IPS DF 6.9 (cell line): ENCODE measurements at places on chromosomes 2 and 18.

DNA sequence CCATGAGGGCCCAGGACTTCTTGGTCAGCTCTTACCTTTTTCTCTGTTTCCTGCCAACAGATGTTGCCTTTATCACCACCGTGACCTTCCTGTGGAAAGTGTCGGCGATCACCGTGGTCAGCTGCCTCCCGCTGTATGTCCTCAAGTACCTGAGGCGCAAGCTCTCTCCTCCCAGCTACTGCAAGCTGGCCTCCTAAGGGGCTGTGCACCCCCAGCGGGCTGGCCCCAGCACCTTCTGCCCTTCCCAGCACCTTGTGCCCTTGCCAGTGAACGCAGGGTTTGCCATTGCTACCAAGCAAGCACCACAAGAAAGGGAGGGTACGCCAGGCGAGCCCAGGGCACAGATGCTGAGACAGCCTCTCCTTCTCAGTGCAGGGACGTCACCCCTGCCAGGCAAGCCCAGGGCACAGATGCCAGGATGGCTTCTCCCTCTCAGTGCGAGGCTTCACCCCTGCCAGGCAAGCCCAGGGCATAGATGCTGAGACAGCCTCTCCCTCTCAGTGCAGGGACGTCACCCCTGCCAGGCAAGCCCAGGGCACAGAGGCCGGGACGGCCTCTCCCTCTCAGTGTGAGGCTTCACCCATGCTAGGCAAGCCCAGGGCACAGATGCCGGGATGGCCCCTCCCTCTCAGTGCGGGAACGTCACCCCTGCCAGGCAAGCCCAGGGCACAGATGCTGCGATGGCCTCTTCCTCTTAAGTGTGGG is 18.4 kb upstream of the NFATC1 start:
- no peak for DNase-seq
- H3K4me3 ChIP-seq, result no peak overlapping the region
- no peaks in the 10 kb centered on the region for H3K27me3 ChIP-seq
- H3K27ac ChIP-seq, result no peak overlapping the region
- no peaks in the 10 kb centered on the region for H3K36me3 ChIP-seq
- H3K4me1 ChIP-seq, result no peaks in the 10 kb centered on the region

- H3K27me3 ChIP-seq, result no peaks in the 10 kb centered on the region
- no peaks in the 10 kb centered on the region for H3K36me3 ChIP-seq
- 0 out of 2 replicates have a peak, but pooled peaks cover 4% of the 10 kb centered on the region for H3K4me1 ChIP-seq
- no peak for DNase-seq
Observed at GRCh38 chr2:9030190-9030589, 26.7 kb upstream of the MBOAT2 start.

GRCh38 chr18:79395761-79396404 is at the start of gene NFATC1:
NFATC1 (plus strand) TSS chr18:79395930; CDS start chr18:79396225, 295 bp downstream.
- peaks cover 51% of the 10 kb centered on the region for H3K27me3 ChIP-seq
- H3K4me1 ChIP-seq, result peaks cover 7% of the 10 kb centered on the region
- no peak within 1 kb of the TSS for H3K27ac ChIP-seq
- H3K4me3 ChIP-seq, result peak within 1 kb of the TSS; percentile 50; the same call in 1 of the 2 replicates
- DNase-seq, result no peak

DNA sequence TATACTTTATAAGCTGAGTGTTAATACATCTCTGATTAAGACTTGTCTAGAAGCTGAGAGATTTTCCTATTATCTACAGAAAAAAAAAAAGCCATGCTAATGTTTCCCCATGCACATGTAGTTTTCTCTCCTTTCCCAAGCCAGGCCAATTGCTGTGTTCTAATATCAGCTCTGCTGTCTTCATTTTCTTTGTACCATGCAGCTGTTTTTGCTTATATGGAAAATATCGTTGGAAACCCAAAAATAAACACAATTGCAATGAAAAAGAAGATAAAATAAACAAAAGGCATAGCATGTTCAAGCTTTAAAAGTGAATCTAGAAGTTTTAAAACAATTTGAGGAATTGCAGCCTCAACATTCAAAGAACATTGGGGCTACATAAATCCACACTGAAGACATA is 817.4 kb upstream of the ACVR2A start:
- no peaks in the 10 kb centered on the region for H3K36me3 ChIP-seq
- H3K4me1 ChIP-seq, result no peaks in the 10 kb centered on the region
- no peak overlapping the region for H3K4me3 ChIP-seq
- no peak overlapping the region for H3K27ac ChIP-seq
- H3K27me3 ChIP-seq, result no peaks in the 10 kb centered on the region

DNA sequence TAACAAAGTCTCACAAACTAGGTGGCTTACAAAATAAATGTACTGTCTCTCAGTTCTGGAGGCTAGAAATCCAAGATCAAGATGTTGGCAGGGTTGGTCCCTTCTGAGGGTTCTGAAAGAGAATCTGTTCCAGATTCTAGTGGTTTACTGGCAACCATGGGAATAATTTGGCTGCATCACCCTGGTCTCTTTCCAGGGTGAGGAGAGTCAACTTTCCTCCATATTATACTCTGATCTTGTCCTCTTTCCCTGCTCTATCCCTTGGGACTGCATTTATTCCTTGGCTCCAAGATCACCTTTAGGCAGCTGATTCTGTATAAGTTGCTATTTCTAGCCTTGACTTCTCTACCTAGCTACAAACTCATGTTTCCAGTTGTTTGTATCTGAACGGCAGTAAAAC is 35.2 kb downstream of the SLC40A1 start:
- H3K4me3 ChIP-seq, result no peak overlapping the region
- no peaks in the 10 kb centered on the region for H3K4me1 ChIP-seq
- no peak for DNase-seq
- H3K27ac ChIP-seq, result no peak overlapping the region
- H3K27me3 ChIP-seq, result no peaks in the 10 kb centered on the region
- H3K36me3 ChIP-seq, result no peaks in the 10 kb centered on the region

DNA sequence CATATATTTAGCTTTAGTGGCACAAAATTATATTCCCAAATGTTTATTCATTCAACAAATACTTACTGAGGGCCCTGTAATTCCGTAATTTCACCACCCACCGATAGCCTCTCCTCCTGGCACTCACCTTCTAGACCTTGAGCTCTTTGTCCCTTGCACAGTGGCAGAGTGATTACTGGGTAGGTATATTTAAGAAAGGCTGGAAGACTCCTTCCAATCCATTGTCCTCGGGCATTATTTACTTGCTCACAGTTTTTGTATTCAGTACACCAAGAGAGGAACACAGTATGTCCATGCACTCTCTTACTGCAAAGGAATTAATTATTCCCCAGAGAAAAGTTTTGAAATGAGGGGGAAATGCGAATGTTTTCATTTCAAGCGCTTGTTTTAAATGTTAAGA is 1.1 kb upstream of the CDCA7 start:
- H3K36me3 ChIP-seq, result no peaks in the 10 kb centered on the region
- no peaks in the 10 kb centered on the region for H3K27me3 ChIP-seq
- no peak overlapping the region for H3K27ac ChIP-seq
- no peak for DNase-seq
- no peak overlapping the region for H3K4me3 ChIP-seq

DNA sequence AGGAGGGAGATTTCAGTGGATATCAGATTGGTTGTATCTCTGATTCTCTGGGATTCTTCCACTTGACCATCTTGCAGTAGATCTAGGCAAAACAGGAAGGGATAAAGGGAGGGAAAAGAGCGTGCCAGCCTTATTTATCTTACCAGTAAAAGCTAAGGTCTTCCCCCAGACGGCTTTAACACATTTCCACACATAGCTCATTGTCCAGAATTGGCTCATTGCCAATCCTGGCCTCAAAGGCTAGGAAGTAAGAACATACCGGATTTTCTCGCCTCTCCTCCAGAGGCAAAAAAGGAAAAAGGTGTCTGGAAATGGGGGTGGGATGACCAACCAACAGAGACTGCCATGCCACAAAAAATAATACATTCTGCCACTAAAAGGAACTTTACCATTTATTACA is 411.6 kb upstream of the NRP2 start:
- no peak overlapping the region for H3K27ac ChIP-seq
- no peaks in the 10 kb centered on the region for H3K36me3 ChIP-seq
- no peak for DNase-seq
- peaks cover 8% of the 10 kb centered on the region; the same call in 1 of the 2 replicates for H3K4me1 ChIP-seq
- no peak overlapping the region for H3K4me3 ChIP-seq
- H3K27me3 ChIP-seq, result no peaks in the 10 kb centered on the region

DNA sequence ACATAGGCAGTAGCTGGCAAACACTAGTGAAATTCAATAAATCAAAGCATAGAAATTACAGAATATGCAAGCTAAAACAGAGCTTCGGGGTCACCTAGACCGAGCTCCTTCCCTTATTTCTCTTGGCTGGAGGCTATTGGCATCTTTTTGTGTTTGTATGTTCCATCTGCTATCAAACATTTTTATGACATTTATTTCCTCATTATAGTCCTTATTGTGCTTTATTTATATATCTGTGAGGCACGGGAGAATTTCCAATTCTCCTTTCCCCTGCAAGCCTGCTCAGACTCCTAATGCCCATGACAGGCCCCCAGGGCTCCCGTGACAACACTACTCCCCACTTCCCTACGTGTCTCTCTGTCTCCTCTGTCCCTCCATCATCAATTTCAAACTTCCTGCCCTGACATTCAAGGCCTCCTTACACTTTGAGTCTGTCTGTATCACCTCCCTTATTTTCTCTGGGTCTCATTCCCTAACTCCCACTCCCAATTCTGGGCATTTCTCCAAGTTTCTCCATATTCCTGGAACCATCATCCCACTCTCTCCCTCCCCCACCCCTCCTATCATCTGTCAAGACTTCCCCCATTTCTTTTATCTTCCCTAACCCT is 316.9 kb downstream of the OSR1 start:
- no peaks in the 10 kb centered on the region for H3K36me3 ChIP-seq
- no peaks in the 10 kb centered on the region for H3K27me3 ChIP-seq
- DNase-seq, result no peak
- no peaks in the 10 kb centered on the region for H3K4me1 ChIP-seq

- no peaks in the 10 kb centered on the region for H3K4me1 ChIP-seq
- H3K4me3 ChIP-seq, result no peak overlapping the region
- H3K27ac ChIP-seq, result no peak overlapping the region
- no peak for DNase-seq
Observed at GRCh38 chr18:65768120-65768778, 17.4 kb downstream of the CDH7 start.

GRCh38 chr2:144256996-144257707 is 262.8 kb downstream of the ZEB2 start:
- no peaks in the 10 kb centered on the region for H3K36me3 ChIP-seq
- DNase-seq, result no peak
- H3K27ac ChIP-seq, result no peak overlapping the region

DNA sequence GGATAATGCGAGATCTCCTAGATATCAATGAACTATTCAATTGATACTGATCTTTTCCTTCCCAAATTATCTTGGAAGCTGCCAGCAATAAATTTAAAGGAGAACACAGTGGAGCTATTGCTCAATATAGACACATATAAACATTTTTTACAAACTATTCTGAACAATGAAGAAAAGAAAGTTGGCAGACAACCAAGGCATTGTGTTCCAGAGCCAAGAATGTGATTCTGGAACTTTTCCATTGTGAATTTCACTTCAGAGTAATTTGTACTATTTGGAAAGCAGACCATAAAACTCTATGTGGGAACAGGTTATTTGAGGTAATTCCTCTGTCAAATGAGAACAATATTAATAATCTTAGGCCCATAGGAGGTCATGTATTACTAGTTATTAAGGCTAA is 588.2 kb downstream of the IRS1 start:
- no peaks in the 10 kb centered on the region for H3K27me3 ChIP-seq
- H3K4me1 ChIP-seq, result no peaks in the 10 kb centered on the region
- H3K27ac ChIP-seq, result no peak overlapping the region
- H3K4me3 ChIP-seq, result no peak overlapping the region
- H3K36me3 ChIP-seq, result no peaks in the 10 kb centered on the region

GRCh38 chr2:171419333-171419732 is 14.5 kb downstream of the METTL8 start:
- H3K4me3 ChIP-seq, result no peak overlapping the region
- H3K36me3 ChIP-seq, result no peaks in the 10 kb centered on the region
- H3K27me3 ChIP-seq, result no peaks in the 10 kb centered on the region
- DNase-seq, result no peak

GRCh38 chr18:12017081-12017480 is 35.8 kb downstream of the IMPA2 start:
- no peak overlapping the region for H3K27ac ChIP-seq
- DNase-seq, result no peak
- H3K27me3 ChIP-seq, result no peaks in the 10 kb centered on the region

- H3K27me3 ChIP-seq, result no peaks in the 10 kb centered on the region
- H3K4me3 ChIP-seq, result no peak overlapping the region
- H3K27ac ChIP-seq, result no peak overlapping the region
Observed at GRCh38 chr2:11444737-11445136, 21.2 kb downstream of the E2F6 start.

GRCh38 chr18:78582181-78582709 is 397.4 kb upstream of the SALL3 start:
- no peaks in the 10 kb centered on the region for H3K36me3 ChIP-seq
- DNase-seq, result no peak
- H3K4me1 ChIP-seq, result no peaks in the 10 kb centered on the region

- H3K36me3 ChIP-seq, result no peaks in the 10 kb centered on the region
- peaks cover 2% of the 10 kb centered on the region for H3K4me1 ChIP-seq
- no peak overlapping the region for H3K27ac ChIP-seq
Observed at GRCh38 chr2:104416339-104417000, 437.4 kb upstream of the POU3F3 start.

DNA sequence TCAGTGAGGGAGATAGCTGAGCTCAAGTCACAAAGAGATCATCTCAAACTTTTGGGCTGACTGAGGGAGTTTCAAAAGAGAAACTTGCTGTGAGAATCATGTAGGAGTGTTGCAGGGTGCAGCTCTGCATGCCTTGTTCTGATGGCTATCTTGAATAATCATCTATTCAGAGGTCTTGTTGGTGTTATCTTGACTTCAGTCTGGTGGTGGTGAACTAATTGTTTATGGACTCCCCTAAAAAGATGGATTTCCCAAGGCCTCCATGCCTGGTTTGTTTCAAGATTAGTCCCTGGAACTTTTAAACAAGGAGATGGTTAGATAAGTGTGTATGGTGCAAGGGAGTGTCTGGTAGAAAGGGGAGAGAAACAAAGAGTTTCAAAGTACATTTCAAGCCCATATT is 29.8 kb downstream of the SLC39A6 start:
- H3K4me3 ChIP-seq, result no peak overlapping the region
- no peaks in the 10 kb centered on the region for H3K4me1 ChIP-seq
- no peaks in the 10 kb centered on the region for H3K36me3 ChIP-seq
- no peak for DNase-seq
- H3K27me3 ChIP-seq, result no peaks in the 10 kb centered on the region

DNA sequence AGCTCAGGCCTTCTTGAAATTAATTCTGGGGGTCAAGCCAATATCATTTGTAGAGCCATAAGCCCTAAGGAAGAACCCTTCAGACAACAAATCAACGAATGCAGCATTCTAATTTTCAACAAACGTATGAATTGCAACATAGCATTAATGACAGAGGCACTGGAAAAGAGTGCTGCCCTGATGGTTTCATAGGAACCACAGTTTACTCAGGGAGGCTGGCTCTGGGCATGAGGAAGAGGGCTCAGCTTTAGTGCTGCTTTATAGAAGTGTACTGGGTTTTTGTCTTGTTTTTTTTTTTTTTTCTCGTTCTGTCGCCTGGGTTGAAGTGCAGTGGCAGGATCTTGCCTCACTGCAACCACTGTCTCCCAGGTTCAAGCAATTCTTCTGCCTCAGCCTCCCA is 36.1 kb upstream of the CAB39 start:
- no peaks in the 10 kb centered on the region for H3K27me3 ChIP-seq
- DNase-seq, result no peak
- no peak overlapping the region for H3K4me3 ChIP-seq
- no peak overlapping the region for H3K27ac ChIP-seq
- no peaks in the 10 kb centered on the region for H3K36me3 ChIP-seq
- no peaks in the 10 kb centered on the region for H3K4me1 ChIP-seq

GRCh38 chr18:49123431-49123830 is 172.7 kb upstream of the SMAD7 start:
- no peaks in the 10 kb centered on the region for H3K36me3 ChIP-seq
- H3K4me1 ChIP-seq, result no peaks in the 10 kb centered on the region
- H3K27me3 ChIP-seq, result no peaks in the 10 kb centered on the region
- H3K27ac ChIP-seq, result no peak overlapping the region
- H3K4me3 ChIP-seq, result no peak overlapping the region
- no peak for DNase-seq
